Fibroblast of the aortic adventitia (primary cell): ENCODE measurements at places on chromosomes 16 and 17. TPM values are rescaled to one million over a fixed set of nuclear protein-coding genes. Genes with fewer than 3 reads are reported as not detected.
A peak's percentile ranks its signal among the peaks of the same experiment; 100 is the strongest.

The DPEP2NB gene
- total RNA-seq, result not detected in 2 replicates

- peak; percentile 14 for DNase-seq
Measured at GRCh38 chr17:1058423-1059130, 61.6 kb downstream of the TIMM22 start.

- DNase-seq, result no peak
Measured at GRCh38 chr17:73785958-73786743, 141.9 kb upstream of the SDK2 start.

- no peak for DNase-seq
Measured at GRCh38 chr17:45267436-45268055, 5.7 kb upstream of the SPATA32 start.

DNA sequence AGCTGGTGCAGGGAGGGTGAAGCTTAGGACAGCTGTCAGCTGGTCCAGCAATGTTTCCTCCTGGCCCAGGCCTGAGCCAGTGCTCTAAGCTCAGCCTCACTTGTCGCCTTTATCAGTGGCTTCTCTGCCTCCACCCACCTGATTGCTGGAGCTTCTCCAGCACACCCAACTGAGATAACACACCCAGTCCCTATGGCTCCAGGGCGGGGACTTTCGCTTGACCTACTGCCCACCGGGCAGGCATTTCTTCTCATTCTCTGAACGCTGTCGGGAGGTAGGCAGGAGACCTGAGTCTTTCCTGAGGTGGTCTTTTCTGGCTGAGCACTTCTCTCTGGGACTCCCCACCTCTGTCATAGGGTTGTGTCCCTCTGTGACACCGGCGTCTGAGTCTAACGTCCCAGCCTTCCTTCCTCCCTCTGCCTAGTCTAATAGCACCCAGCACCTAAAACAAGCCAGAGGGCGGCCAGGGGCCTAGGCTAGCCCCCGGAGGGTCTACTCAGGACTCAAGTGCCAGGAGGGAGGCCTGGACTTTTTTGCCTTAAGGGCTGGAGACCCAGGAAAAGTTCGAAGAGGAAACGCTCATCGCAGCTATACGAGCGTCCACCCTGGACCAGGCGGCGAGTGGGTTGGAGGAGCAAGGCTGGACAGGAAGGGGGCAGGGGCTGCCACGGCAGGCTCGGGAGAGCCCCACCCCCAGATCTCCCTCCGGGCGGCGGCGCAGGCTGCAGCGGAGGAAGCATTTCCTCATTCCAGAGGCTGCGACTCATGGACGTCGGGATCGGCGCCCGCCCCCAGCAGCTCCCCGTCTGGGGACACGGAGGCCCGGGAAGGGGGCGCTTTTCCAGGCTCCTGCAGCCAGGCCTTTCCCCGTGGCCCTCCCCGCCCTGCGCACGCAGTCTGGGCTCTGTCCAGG, 756 bp downstream of the TAX1BP3 start:
- peak; percentile 92 for DNase-seq

GRCh38 chr16:31479751-31480150, 3.2 kb upstream of the SLC5A2 start:
- DNase-seq, result no peak
